ENCODE measurements at places on chromosomes 2 and 18. TPM values are rescaled to one million over a fixed set of nuclear protein-coding genes. Genes with fewer than 3 reads are reported as not detected.

NEURL3 gene
- not detected for total RNA-seq

IL1F10 gene
- total RNA-seq = not detected

PSTPIP2 gene
- total RNA-seq = 10.0 TPM

C2orf76 gene
- total RNA-seq = 5.6 TPM

BOLL gene
- not detected for total RNA-seq

PRSS56 gene
- total RNA-seq = not detected

ARHGAP15 gene
- total RNA-seq = not detected

SMAD7 gene
- total RNA-seq = 40.1 TPM

LYPD6B gene
- total RNA-seq = 0.56 TPM

SPP2 gene
- not detected for total RNA-seq

CYP26B1 gene
- total RNA-seq = 0.19 TPM
